ENCODE measurements at places on chromosomes 1 and 21. TPM values are rescaled to one million over a fixed set of nuclear protein-coding genes. Genes with fewer than 3 reads are reported as not detected.

The AIM2 gene
- polyA plus RNA-seq, result 0.28 TPM

The TEX50 gene
- not detected for polyA plus RNA-seq

- no peaks in the 10 kb centered on the region for H3K36me3 ChIP-seq
- H3K27ac ChIP-seq, result no peak overlapping the region
- H3K27me3 ChIP-seq, result no peaks in the 10 kb centered on the region
These were observed 19.5 kb upstream of the SMYD2 start for GRCh38 chr1:214261206-214262123.

DNA sequence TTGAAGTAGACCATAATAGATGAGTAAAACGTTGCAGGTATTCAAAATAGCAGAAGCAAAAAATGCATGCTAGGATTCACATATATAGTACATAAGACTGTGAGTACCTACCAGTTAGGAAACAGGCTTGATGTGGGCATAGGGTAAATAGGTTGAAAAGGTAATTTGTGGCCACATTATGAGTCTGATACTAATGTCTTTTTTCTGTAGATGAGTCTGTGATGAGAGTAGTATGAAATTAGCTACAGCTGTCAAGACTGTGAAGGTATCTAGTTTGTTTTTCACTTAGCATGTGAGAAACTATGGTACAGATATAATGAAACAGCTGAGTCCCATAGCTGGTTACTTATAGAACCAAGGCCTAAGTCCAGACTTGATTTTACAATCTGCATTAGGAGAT is 12.4 kb upstream of the SPATA1 start:
- no peaks in the 10 kb centered on the region for H3K27me3 ChIP-seq
- H3K36me3 ChIP-seq, result peaks cover 54% of the 10 kb centered on the region
- H3K27ac ChIP-seq, result no peak overlapping the region
- H3K4me3 ChIP-seq, result no peak overlapping the region
- DNase-seq, result no peak

GRCh38 chr1:25549273-25550154 is 6.1 kb downstream of the LDLRAP1 start:
- no peak overlapping the region for H3K4me3 ChIP-seq
- no peaks in the 10 kb centered on the region for H3K36me3 ChIP-seq
- H3K4me1 ChIP-seq, result no peaks in the 10 kb centered on the region
- H3K27ac ChIP-seq, result no peak overlapping the region
- DNase-seq, result no peak

GRCh38 chr1:216032961-216033614 is 390.2 kb downstream of the USH2A start:
- no peak for DNase-seq
- no peak overlapping the region for H3K4me3 ChIP-seq

- H3K4me1 ChIP-seq, result peaks cover 5% of the 10 kb centered on the region
- no peak overlapping the region for H3K4me3 ChIP-seq
- H3K27me3 ChIP-seq, result no peaks in the 10 kb centered on the region
- H3K27ac ChIP-seq, result no peak overlapping the region
- no peaks in the 10 kb centered on the region for H3K36me3 ChIP-seq
- no peak for DNase-seq
These were observed 39.8 kb downstream of the SLC37A1 start for GRCh38 chr21:42553435-42553834.

- H3K27ac ChIP-seq, result no peak overlapping the region
- H3K4me3 ChIP-seq, result no peak overlapping the region
- peaks cover 48% of the 10 kb centered on the region for H3K36me3 ChIP-seq
- no peaks in the 10 kb centered on the region for H3K27me3 ChIP-seq
These were observed 24.7 kb downstream of the SCYL3 start for GRCh38 chr1:169868978-169869377.

DNA sequence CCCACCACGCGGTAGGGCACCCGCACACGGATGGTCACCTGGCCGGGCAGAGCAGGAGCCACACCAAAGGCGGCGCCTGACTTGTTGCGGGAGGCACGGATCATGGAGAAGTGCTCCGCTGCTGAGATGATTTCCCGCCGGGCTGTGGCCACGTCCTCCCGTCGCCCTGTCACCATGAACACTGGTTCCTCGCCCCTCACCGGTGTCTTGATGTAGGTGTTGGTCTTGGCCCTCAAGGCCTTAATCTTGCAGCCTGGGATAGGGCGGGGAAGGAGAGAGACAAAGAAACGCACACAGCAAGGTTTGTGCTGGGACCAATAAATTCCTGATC is 4.9 kb downstream of the MEX3A start:
- peaks cover 50% of the 10 kb centered on the region for H3K4me1 ChIP-seq
- peaks cover 13% of the 10 kb centered on the region for H3K36me3 ChIP-seq
- no peaks in the 10 kb centered on the region for H3K27me3 ChIP-seq
- no peak for DNase-seq

GRCh38 chr1:207797229-207797973 is 45.5 kb downstream of the CD46 start:
- H3K27me3 ChIP-seq, result no peaks in the 10 kb centered on the region
- H3K4me1 ChIP-seq, result no peaks in the 10 kb centered on the region
- no peak overlapping the region for H3K27ac ChIP-seq
- no peak overlapping the region for H3K4me3 ChIP-seq

GRCh38 chr1:158607296-158607695 is 2.2 kb downstream of the OR10Z1 start:
- H3K4me3 ChIP-seq, result no peak overlapping the region
- DNase-seq, result no peak
- H3K4me1 ChIP-seq, result no peaks in the 10 kb centered on the region
- no peak overlapping the region for H3K27ac ChIP-seq

The OR14A16 gene
- polyA plus RNA-seq, result not detected

DNA sequence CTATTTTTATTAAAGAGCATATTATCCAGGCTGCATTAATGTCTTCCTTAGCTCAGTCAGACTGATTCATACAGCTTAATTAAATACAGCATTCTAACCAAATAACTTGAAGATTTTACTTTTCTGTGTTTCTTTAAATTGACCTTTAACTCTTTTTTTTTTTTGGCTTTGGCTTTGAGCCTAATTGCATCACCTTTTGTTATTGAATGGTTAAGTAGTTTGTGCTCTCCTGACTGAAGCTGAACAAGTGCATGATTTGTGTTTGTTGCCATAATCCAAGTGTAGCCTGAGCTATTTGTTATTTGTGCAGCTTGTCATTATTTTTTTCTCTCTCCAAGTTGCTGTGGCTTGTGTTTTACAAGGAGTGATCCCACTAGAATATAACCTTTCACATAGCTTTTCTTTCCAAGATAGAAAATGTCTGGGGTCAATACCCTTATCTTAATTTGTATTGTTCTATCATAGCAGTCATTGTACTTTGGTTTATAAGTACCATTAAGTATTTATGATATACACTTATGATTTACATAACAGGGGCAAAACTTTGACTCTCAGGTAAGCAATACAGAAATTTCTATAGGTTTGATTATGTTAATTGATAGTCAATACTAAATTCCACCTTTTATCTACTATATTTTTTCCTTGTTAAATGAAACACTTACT is 31.6 kb downstream of the CDC14A start:
- DNase-seq, result no peak
- H3K4me3 ChIP-seq, result no peak overlapping the region
- no peaks in the 10 kb centered on the region for H3K27me3 ChIP-seq

The HLX gene
- 0.17 TPM for polyA plus RNA-seq

DNA sequence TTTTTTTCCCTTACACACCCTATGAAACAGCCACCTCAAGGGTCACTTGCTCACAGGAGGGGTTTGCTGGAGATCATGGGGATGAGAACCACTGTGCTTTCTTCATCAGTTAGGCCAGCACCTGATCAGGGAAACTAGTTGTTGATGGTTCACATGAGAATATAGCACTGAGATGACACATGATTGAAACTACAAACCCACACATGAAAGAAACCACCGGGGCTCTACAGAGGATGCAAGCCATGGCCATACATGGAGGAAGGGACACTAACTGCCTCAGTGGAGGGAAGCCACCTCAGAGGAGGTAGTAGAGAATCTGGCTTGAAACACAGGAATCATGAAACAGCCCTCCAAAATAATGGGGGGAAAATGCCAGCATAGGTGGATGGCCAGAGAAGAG is 63.2 kb downstream of the PRKAB2 start:
- no peaks in the 10 kb centered on the region for H3K27me3 ChIP-seq
- H3K27ac ChIP-seq, result no peak overlapping the region
- H3K36me3 ChIP-seq, result no peaks in the 10 kb centered on the region

DNA sequence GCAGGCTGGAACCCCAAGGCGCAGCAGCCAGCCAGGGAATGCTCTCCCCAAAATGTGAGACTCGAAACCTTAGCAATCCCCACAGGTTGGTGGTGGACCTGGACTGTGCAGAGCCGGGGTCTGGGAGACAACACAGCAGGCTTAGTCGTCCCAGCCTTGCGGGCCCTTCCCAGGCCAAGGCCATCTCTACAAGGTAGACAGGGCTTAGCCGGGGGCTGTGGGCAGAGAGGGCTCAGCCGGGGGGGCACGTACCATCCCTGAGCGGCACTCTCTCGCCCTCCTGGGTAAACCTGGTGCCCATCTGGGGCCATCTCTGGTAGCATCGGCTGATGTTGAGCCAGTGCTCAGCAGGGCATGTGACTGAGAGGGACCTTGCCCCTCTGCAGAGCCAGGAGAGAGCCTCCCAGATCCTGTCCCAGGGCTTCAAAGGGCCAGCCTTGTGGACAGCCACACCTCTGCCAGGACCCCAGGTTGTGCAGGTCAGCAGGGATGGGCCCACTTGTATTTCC is 2.2 kb upstream of the ACTRT2 start:
- H3K27ac ChIP-seq, result no peak overlapping the region
- DNase-seq, result no peak
- no peak overlapping the region for H3K4me3 ChIP-seq
- H3K27me3 ChIP-seq, result no peaks in the 10 kb centered on the region
- no peaks in the 10 kb centered on the region for H3K36me3 ChIP-seq

- no peaks in the 10 kb centered on the region for H3K27me3 ChIP-seq
- no peak overlapping the region for H3K27ac ChIP-seq
- H3K4me3 ChIP-seq, result no peak overlapping the region
- no peaks in the 10 kb centered on the region for H3K4me1 ChIP-seq
These were observed 242.1 kb downstream of the GRIK1 start for GRCh38 chr21:29697555-29698193.

DNA sequence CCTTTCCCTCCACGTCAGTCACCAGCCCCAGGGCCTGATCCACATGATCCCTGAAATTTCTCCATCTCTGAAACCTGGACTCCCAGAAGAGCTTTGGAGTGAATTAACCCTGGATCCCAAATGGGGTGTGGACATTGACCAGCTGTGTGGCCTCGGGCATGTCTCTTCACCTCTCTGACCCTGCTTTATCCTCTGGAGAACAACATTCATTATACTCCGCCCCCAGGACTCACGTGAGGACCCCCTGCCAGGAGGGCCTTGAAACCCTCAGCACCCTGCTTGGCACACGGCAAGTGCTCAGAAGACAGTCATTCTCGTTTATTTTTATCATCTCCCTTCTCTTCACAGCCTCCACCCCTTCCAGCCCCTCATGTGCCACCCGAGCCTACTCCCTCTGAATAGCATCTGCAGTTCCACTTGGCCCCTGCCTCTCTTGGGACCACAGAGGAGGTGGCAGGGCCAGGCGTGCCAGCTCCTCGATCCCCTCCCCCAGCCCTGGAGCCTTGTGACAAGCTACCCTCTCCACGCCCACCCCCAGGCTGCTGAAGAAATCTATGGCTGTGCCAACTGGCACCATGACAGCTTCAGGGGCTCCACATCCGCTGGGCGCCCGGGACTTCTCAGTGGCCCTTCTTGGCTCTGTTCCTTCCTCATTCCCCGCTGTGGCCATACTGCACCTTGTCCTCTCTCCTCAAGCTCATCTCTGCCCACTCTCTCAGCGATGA is 18.0 kb downstream of the ADGRB2 start:
- no peak overlapping the region for H3K27ac ChIP-seq
- DNase-seq, result no peak
- no peak overlapping the region for H3K4me3 ChIP-seq
- no peaks in the 10 kb centered on the region for H3K36me3 ChIP-seq
- H3K27me3 ChIP-seq, result no peaks in the 10 kb centered on the region

The TSPEAR gene
- polyA plus RNA-seq, result 1.5 TPM

GRCh38 chr1:20148571-20149500 is 9.7 kb downstream of the PLA2G2F start:
- H3K27ac ChIP-seq, result no peak overlapping the region
- no peak for DNase-seq
- H3K4me1 ChIP-seq, result peaks cover 11% of the 10 kb centered on the region
- no peak overlapping the region for H3K4me3 ChIP-seq
- H3K36me3 ChIP-seq, result no peaks in the 10 kb centered on the region
- H3K27me3 ChIP-seq, result no peaks in the 10 kb centered on the region

DNA sequence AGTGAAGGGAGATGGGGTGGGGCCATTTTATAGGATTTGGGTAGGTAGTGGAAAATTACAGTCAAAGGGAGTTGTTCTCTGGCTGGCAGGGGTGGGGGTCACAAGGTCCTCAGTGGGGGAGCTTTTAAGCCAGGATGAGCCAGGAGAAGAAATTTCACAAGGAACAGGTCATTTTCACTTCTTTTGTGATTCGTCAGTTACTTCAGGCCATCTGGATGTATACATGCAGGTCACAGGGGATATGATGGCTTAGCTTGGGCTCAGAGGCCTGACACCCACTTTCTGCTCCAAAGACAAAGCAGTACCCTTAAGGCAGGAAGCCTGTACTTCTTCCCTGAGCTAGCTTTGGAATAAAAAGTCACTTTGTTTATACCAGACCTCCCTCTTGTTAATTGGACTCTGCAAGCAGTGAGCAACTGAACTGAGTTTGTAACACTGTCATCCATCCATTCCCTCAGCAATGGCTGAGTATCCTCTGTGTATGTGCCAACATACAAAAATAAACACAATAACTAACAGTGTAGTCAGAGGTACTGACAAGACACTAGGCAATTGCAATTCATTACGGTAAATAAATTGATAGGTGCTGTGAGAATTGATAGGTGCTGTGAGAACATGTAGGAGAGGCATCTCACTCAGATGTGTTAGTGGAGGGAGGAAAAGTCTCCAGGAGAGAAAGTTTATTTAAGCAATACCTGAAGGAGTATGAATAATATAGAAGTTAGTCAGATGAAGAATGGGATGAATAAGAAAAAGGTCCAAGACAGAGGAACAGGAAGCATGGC is 14.7 kb upstream of the RGS2 start:
- no peaks in the 10 kb centered on the region for H3K36me3 ChIP-seq
- H3K4me3 ChIP-seq, result no peak overlapping the region
- DNase-seq, result no peak

GRCh38 chr1:214264196-214264595 is 16.8 kb upstream of the SMYD2 start:
- H3K27me3 ChIP-seq, result no peaks in the 10 kb centered on the region
- no peak overlapping the region for H3K4me3 ChIP-seq
- no peak for DNase-seq
- H3K36me3 ChIP-seq, result no peaks in the 10 kb centered on the region

The KLHDC9 gene
- polyA plus RNA-seq, result 18.0 TPM

DNA sequence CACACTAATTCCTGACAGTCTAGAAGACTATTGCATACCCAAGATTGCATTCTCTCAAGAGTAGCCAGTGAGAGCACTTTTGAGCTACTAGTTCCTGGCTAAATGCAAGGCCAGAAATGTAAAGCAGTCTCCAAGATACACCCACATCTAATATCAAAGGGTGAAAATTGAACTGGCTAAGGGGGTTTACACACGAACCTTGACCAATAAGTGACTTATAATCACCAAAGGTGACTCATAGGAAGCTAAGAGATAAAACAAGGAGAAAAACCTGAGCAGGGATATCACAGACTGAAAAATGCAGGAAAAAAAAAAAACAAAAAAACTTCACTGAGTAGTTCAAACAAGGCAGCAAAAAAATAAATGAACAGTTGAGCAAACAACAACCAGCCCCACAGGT is 172.2 kb upstream of the RRP15 start:
- H3K27ac ChIP-seq, result no peak overlapping the region
- H3K27me3 ChIP-seq, result no peaks in the 10 kb centered on the region
- H3K4me1 ChIP-seq, result no peaks in the 10 kb centered on the region
- H3K4me3 ChIP-seq, result no peak overlapping the region

GRCh38 chr21:35416866-35417489 is 367.9 kb upstream of the RUNX1 start:
- no peaks in the 10 kb centered on the region for H3K4me1 ChIP-seq
- DNase-seq, result no peak
- H3K36me3 ChIP-seq, result no peaks in the 10 kb centered on the region
- no peaks in the 10 kb centered on the region for H3K27me3 ChIP-seq
- no peak overlapping the region for H3K4me3 ChIP-seq

Data from H1 (cell line).